Temporal lobe (tissue), 4 donors: ENCODE measurements at places on chromosomes 11 and 22. TPM values are rescaled to one million over a fixed set of nuclear protein-coding genes. Genes with fewer than 3 reads are reported as not detected.

PDGFB gene
- total RNA-seq = 4.4 TPM

PLA2G3 gene
- under 0.01 TPM for total RNA-seq

TYR gene
- not detected for total RNA-seq

KRTAP5-6 gene
- not detected for total RNA-seq

PEX26 gene
- 14.8 TPM for total RNA-seq
